ENCODE measurements at places on chromosomes 6 and 20.

GRCh38 chr20:4064144-4064909, 49.0 kb upstream of the RNF24 start:
- DNase-seq, result no peak

DNA sequence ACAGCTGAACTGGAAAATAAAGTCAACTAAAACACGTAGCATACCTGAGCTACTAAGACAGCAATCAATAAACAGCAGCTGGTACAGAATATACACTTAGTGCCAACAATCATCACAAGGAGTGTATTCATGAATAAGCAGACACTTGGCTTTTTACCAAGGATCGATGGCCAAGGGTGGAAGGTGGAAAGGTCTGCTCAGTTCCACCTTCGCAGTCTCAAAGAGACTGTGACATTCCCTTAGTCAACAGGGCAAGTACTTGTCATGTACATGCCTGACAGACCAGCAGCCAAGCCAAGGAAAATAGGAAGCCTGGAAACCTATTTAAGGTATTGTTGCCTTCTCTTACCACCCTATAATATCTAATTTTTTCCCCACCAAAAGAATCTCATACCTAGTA, 21.4 kb downstream of the HBS1L start:
- DNase-seq, result no peak

- no peak for DNase-seq
These were observed 5.8 kb downstream of the IFNGR1 start for GRCh38 chr6:137213331-137213740.

DNA sequence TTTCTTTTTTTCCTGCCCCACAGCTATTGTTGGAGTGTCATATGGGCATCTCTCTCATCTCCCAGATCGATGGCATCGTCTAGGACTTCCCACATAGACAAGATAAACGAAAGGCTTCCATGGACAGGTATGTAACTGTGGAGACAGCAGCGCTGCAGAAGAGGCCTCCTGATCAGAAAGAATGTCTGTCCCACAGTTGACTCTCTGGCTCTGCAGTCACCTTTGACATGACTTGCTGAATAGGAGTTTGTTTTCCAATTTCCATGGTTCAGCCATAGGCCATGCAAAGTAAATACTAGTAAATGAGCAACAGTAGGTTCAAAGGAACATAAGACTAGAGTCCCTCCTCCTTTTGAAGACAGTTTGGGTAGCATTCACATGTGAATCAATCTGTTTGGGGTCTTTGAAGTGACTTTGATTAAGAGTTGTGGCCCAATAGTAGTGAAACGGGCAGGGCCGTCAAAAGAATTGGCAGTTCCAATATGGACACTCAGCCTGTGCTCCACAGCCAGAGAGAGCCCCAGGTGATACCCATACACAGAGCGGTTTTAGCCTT, 134.7 kb upstream of the IFNGR1 start:
- DNase-seq, result no peak

DNA sequence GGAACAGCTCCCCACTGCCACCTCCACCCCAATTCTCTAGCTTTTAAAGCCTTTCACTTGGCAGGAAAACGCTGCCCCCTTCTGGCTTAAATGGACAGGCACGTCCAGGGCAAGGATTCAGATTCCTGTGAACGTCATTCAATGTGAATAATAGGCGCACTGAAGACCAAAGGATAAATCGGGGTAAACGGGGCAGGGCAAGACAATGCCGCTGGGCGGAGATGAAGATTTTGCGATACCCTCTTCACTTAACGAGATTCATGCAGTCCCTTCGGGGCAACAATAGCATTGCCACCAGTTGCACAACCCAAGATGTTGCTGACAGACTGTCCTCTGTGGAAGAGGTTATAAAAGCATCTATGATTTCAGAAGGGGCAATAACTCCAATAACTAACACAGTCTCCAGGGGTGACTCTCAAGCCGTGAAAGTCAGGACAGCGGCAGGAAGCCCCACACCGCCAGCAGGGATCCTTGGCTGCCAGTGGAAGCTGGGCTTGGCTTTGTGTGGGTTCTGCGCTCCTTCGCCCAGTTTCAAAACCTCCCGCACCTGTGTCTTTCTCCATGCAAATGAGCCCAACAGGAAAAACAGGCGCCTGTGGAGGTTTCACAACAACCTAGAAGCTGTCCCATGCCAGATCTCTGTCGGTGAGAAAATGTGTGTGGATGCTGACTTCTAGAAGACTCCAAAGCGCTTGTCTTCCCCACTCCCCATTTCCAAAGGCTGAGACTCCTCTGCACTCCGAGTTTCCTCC, 291.8 kb downstream of the BMP7 start:
- no peak for DNase-seq

GRCh38 chr6:44563397-44563796, 175.9 kb downstream of the CDC5L start:
- DNase-seq, result no peak

DNA sequence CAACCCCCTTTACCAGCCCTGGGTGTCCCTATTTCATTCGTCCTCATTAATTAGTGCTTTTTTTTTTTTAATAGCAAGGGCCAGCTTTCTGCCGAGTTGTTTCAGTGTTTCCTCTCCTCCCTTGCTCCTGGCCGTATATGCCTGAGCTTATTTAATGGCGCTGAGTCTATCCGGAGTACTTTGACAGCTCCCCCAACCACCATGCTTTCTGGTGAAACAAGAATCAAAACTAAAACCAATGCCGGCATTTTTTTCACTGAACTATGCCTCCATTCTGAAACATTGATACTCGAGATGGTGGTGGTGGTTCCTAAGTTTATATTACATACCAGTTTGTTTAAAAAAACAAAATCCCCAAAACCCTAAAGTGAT, 1.2 kb downstream of the DCBLD1 start:
- no peak for DNase-seq

DNA sequence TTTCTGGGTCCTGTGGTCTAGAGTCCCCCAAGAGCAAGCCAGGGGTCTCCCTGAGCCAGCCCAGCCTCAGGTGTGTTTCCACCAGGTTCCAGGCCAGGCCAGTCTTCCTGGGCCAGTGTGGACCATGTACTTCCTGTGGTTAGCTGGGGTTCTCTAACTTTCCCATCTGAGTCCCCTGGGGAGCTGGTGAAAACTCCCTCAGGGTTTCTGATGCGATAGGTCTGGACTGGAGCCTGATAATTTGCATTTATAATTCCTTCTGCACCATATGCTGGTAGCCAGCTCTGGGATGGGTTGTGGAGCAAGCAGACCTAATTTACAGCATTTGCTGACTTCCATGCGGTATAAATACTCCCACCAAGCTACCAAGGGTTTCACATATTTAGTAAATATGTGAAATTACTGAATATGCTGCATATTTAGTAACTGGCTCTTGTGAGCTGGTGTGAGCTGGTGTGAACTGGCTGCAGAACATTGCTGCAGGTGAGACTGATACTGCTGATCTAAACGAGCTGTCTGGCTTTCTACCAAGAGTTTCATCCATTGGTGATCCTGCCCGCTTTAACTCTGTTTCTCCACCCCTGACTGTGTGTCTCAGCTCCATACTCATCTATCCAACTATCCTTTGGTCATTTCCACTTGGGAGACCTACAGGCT, 62.6 kb downstream of the RIN2 start:
- no peak for DNase-seq

DNA sequence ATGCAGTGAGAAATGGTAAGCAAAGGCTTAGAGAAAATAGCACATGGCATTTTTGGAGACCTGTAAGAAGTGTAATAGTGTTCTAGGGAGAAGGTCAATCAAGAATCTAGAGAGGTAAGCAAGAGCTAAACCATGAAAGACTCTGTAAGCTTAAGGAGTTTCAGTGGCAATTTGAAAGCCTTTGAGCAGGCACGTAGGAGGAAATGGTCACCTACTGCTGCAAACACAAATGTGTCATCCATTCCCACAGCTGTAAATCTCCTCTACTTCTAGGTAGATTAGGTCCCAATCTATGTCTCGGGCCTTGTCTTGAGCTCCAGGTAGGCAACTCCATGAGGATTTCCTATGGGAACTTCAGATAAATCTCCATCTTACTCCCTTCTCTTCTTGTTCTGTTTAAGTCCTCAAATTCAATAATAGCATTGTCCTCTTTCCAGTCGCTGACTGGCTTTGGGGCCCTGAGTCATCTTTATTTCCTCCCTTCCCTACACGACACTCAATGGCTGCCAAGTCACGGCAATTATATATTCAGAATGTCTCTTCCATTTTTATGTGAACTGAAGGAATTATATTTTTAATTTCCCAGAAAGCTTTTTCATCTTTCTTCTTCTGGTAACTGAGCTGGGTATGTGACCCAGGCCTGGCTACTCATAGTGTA, 24.2 kb upstream of the PAQR8 start:
- DNase-seq, result no peak

GRCh38 chr6:129273161-129273560, 390.2 kb downstream of the LAMA2 start:
- no peak for DNase-seq

DNA sequence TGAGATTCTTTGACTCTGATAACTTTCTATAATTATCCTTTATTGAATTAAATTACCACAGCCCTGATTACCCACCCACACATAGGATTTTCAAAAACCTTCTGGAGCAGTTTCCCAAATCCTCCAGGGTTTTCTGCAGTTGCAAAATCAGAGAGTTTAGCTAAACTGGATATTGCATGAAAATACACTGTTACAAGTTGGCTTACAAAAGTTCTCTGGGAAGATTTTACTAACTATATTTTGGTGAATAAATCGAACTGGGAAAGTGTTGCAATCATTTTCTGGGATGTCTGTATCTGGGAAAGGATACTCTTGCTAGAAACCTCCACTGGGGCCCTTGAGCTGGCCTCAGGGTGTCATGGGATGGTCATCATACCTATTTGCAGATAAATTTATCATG, 97.6 kb upstream of the STMND1 start:
- no peak for DNase-seq

DNA sequence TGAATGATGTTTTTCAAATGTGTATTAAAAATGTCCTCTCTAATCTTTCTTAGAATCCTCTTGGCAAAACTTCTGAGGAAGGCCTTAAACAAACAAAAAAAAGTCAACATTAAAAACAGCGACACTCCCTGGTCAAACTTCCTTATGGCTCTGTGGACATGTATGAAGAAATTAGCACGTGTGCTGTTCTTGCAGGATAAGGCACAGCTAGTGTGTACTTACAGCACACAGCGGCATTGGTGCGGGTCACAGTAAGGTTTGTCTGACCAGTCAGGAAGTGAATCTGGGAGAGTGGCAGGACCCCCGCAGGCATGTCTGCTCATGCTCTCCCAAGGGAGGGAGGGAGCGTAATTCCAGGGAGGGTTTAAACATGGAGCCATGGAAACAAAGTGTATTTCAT, 38.8 kb downstream of the SLC22A1 start:
- DNase-seq, result no peak

DNA sequence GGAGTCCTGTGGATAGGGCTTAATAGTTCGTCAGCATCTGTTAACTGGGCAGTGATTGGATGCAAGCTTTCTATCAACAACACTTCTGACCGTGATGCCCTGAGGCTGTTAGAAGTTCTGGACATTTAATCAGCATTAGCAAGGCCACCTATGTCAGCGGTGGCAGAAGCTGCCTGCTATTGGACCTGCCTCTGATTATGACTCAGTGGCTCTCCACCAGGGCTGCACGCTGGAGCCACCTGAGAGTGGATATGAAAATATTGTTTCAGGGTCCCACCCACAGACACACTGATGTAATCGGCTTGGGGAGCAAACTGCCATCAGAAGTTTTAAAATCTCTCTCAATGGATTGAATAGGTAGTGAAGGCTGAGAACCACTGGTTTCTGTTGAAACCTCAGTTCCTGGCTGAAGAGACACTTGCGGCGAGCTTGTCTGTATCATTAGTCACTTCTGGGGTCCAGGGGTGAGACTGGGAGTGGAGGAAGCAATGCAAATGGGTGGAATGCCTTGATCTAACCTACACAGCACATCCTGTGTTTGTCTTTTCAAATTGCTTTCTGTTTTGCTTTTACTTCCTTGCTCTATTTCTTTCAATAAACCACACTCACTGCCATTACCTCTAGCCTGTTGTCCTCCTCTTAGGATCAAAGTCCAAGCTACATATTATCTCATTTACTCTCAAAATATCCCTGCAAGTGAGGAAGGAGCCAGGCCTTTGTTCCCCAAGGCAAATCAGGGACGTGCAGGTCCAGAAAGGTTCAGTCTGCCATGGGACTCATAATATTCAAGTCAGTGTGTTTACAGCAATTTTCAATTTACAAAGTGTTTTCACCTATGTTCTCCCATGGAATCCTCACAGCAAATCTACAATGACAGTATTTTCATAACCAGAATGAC, 4.2 kb downstream of the CLIC5 start:
- peak; percentile 20 for DNase-seq

DNA sequence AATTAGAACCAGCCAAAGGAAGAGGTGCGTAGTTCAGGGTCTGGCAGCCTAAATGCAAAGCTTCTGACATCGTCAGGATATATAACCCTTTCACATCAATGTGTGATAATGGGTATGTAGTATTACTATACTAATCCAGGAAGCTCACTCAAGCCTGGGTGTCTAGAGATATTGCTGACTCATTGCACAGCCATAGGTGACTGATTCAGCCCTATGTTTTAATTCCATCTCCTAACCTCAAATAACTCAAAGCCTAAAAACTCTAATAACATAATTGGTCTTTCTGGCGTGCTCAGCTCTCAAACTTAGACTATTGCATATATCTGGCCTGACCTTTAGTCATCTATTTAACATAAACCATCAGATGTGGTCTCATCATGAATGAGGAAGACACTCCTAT, 658.4 kb downstream of the TBC1D32 start:
- no peak for DNase-seq

- no peak for DNase-seq
These were observed 34.0 kb downstream of the VEGFA start for GRCh38 chr6:43803783-43804549.

DNA sequence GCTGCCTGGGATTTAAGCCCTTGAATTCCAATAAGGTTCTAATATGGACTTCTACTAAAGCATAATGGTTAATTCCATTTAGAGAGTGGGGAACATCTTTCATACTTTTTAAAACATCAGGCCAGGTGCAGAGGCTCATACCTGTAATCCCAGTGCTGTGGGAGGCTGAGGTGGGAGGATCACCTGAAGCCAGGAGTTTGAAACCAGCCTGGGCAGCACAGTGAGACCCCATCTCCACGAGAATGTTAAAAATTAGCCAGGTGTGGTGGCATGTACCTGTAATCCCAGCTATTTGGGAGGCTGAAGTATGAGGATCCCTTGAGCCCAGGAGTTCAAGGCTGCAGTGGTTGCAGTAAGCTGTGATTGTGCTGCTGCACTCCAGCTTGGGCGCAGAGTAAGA, 35.0 kb downstream of the E2F3 start:
- DNase-seq, result no peak

GRCh38 chr6:166637812-166638572, 10.9 kb upstream of the RPS6KA2 start:
- no peak for DNase-seq

All from activated CD8-positive, alpha-beta memory T cell treated with anti-CD3 and anti-CD28 coated beads for 48 hours (primary cell).